ENCODE measurements at places on chromosomes 16 and 17.

DNA sequence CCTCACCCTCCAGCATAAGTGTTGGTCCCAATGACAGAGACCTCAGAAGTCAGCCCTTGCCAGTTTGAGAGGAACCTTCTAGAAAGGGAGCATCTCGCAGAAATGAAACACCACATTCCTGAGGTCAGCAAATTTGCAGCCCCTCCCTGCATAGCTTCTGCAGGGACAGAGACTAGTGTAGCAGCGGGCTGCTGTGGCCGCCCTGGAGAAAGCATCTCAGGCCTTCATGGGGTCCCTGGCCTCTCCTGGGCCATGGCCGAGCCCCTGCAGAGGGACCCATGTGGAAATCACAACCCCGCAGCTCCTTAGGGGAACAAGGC is 11.4 kb downstream of the HS3ST6 start:
- H3K4me1 ChIP-seq = peaks cover 4% of the 10 kb centered on the region
- no peak overlapping the region for H3K4me3 ChIP-seq
- no peaks in the 10 kb centered on the region for H3K27me3 ChIP-seq
- H3K27ac ChIP-seq = no peak overlapping the region

DNA sequence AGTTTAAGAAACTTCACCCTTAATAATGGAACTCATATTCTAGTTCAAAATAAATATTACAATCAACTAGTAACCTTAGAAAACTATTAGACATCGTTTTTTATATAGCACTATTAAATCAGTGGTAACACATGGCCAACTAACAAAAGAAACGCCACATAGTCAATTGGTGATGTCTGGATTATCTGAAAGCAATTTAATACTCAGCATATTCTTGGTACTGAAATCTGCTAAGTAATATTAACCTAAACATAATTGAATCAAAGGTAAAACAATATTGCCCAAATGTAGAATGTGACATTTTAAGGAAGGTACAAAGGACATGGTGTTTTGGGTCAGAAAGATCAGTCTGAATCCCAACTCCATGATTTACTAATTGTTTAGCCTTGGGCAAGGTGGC is 11.1 kb upstream of the RSL1D1 start:
- no peak for DNase-seq
- no peak overlapping the region for H3K4me3 ChIP-seq
- H3K27me3 ChIP-seq = no peaks in the 10 kb centered on the region
- no peaks in the 10 kb centered on the region for H3K4me1 ChIP-seq
- H3K36me3 ChIP-seq = no peaks in the 10 kb centered on the region
- no peak overlapping the region for H3K27ac ChIP-seq

DNA sequence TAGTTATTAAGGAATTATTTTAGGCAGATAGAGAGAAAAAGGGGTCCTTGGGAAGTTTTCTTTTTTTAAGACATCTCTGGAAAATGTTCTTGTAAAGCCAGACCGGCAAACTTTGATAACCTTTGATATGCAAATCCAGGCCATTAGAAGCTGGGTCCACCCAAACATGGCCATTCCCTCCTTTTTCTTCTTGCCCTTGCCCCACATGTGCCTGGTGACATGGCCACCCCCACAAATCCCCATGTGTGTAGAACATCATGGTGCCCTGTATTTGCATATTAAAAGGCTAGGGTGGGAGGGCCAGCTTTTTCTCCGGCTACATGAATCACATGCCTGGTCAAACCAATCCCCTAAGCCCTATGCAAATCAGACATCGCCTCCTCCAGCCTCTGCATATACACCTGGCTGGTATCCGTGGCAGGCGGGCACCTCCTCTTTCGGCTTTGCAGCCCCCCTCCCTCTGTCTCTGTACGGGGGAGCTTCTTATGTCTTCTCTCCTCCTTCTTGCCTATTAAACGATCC is 43.9 kb upstream of the LYRM9 start:
- peaks cover 7% of the 10 kb centered on the region for H3K4me1 ChIP-seq
- no peak for DNase-seq
- H3K36me3 ChIP-seq = no peaks in the 10 kb centered on the region
- no peaks in the 10 kb centered on the region for H3K27me3 ChIP-seq
- H3K4me3 ChIP-seq = no peak overlapping the region

DNA sequence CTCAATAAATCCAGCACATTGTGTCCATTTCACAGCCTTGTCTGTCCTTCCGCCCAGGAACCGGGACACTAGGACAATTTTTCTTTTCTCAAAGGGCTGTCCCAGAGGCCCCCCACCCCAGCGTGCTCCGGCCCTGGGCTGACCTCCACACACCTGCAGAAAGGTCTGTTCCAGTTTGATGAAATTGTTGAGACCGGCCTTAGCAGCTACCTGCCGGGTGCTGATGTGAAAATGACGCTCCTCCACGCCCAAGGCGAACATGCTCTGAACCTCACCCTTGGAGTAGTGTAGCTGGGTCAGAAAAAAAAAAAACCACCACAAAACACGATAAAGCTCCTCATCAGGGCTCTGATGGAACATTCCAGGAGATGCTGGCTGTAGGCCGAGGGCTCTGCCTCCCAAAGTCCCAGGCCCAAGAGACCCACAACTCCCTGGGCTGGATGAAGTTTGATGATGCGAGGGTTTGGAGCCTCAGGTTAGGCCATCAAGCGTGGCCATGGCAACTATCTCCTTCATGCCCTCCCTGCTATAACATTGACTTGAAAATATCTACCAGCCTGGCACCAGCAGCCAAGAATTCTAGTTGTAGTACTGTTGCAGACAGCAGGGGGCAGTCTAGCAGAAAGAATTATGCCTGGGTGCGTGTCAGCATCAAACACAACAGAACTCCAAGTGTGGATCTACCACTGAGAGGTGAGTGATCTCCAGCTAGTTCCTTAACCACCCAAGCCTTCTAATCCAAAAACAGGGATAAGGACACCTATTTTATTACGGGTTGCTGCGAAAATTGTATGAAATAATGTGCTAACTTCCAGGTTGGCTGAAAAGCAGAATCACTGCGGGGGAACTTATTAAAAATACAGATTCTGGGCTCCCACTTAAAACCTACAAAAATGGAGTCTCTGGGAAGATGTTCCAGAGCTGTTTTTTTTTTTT is 62.1 kb downstream of the RMI2 start:
- no peaks in the 10 kb centered on the region for H3K4me1 ChIP-seq
- no peak overlapping the region for H3K4me3 ChIP-seq
- peak; percentile 88 for DNase-seq
- no peak overlapping the region for H3K27ac ChIP-seq
